GM20000 (cell line): ENCODE measurements at places on chromosomes 5 and 9.

GRCh38 chr5:34959323-34959722 is 30.0 kb downstream of the DNAJC21 start:
- DNase-seq, result peak; percentile 44

DNA sequence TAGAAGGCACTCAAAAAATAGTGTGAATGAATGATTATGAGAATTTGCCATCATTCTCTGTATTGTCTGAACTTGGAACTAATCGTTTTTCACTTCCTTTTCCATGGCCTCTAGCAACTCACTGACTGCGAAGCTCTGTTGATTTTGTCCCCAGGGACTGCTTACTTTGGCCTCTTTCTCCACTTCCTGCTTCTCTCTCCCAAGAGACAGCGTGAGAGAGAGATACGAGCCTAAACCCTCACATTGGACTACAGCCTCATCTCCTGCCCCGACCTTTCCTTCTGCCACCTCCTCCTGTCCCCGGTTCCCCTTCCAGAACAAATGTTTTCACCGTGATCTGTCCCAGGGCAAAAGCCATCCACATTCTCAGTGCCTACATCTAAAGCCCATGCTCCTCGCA is 300.8 kb upstream of the PANK3 start:
- peak; percentile 44 for DNase-seq

- DNase-seq, result no peak
These were observed 107.7 kb downstream of the HSPA4 start for GRCh38 chr5:133159543-133159942.

GRCh38 chr9:22052376-22052945 is 43.4 kb upstream of the CDKN2B start:
- DNase-seq, result peak; percentile 17

DNA sequence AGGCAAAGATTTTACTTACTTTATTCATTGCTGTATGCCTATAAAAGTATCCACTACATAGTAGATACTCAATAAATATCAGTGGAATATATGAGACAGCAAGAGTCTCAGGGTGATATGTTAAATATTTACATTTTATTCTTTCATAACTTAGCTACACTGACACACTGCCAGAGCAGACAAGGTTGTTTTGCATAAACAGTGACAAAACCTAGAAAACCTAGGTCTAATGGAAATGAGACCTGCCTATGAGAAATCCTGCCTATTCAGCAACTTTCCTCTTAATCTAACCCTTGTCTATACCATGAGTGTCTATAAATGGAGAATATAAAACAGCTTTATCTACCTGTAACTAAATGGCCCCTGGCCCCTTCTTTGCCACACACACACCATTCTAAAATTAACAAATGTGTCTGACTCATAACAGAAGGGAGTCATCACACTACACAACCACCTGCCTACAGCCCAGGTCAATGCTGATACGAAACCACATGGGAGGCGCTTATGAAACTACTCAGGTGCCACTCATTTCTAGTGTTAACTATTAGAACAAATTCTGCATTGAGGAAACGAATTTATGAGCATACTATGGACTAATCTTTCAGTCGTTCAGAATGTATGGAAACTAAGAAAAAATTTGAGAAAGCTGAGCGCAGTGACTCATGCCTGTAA is 60.3 kb downstream of the UBAP2 start:
- DNase-seq, result peak; percentile 73

DNA sequence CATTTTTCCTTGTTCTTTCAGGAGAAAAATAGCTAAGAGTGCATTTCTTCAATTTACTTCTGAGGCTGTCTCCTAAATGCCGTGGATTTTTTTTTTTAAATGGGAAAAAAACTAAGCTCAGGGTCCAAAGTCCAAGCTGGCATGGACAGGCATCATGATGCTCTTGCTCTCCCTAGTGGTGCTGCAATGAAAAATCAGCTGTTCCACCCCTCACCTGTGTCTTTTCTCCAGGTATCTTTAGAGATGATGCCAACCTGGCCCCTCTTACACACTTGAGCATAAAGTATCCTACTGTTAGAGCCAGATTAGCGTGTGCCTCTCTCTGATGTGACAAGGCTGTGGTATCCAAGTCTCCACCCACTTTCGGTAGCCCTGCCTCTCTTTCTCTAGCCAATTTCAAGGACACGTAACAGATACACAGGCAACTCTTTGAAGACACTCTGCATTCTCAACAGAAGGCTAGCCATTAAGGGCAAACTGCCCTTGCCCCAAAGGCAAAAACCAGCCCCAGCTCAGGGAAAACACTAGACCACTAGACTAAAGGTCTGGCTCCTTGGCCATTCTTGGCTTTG is 208.8 kb downstream of the SAXO1 start:
- DNase-seq, result peak; percentile 12

- no peak for DNase-seq
These were observed 555.3 kb upstream of the ZNF608 start for GRCh38 chr5:125301711-125302110.

DNA sequence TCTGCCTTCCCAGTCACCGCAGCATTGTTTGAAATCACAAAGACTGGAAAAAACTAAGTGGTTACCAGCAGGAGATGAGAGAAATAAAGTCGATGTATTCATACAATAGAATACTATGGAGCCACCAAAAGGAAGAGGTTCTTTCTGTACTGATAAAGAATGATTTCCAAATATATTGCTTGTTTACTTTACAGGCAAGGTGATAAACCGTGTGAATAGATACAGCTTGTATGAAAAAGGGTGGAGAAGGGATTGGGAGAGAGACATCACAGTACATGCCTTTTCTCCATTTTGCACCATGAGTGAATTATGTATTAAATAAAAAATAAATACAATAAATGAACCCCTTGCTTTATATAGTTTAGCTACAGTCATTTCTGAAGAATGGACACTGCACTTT is 91.7 kb downstream of the RFK start:
- DNase-seq, result no peak
